ENCODE measurements at places on chromosomes 1 and 21.
A peak's percentile ranks its signal among the peaks of the same experiment; 100 is the strongest.

- DNase-seq: peak; percentile 70
Observed at GRCh38 chr1:243596431-243597062, 253.5 kb downstream of the AKT3 start.

DNA sequence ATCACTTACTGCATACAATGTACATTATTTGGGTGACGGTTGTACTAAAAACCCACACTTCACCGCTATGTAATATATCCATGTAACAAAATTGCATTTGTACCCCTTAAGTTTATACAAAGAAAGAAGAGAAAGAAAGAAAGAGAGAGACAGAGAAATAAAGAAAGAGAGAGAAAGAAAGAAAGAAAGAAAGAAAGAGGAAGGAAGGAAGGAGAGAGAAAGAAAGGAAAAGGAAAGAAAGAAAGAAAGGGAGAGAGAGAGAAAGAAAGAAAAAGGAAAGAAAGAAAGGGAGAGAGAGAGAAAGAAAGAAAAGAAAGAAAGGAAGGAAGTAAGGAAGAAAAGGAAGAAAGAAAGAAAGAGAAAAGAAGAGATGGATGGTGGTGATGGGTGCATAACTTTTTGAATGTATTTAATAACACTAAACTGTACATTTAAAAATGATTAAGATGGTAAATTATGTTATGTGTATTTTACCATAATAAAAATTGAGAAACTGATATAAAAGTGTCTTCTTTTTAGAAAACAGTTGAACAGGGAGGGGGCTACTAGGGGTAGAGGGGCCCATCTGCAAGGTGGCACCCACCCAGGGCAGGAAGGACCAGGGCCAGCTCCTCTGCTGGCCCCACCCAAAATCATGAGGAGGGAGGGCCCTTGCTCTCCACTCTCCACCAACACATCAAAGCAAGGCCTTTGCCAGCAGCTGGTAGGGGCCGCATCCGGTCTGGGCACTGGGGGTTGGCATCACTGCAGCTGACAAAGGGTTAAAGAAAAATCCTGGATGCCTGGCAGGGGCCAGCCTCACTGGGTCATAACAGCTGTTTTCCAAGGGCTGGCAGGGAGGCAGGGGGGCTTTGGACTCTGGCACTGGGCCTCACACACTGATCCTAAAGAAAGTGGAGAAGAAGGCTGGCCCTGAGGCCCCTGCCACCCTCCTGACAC is 153.9 kb upstream of the EDN2 start:
- DNase-seq: no peak

DNA sequence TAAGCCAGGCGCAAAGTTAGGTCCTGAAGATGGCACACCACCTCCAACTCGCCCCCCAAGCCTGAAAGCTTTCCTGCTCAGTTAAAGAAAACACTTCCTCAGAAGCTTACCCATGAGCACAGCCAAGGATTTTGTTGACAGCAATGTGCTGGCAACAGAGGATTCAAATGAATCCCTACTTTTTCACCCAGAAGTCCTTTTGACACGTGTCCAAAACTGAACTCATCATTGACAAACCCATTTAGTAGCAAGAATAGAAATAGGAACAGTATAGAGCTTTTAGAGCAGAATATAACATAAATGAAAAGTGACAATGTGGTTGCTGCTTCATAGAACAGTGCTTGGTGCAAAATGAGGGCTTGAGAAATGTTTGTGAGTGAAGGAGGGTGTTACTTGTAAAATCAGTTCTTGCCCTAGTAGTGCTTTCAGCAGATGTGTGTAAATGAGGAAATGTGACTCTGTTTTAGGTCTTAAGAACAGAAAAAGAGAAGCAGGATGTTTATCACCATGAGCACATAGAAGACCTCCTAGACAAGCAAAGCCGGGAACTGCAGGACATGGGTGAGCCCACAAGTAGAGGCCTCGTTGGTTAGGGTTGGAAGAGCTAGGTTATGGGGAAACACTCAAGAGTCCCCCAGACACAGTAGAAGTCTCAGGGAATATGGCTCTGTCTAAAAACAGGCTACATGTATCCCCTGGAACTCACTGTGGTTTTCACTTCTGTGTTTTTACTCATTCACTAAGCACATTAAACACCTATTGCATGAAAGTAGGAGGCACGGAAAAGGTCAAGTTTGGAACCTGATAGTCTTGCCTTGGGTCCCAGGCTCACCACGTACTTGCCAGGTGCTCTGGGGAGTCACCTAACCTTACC is 48.6 kb upstream of the TMEM125 start:
- DNase-seq: no peak

GRCh38 chr1:185351734-185352466 is 34.9 kb upstream of the IVNS1ABP start:
- no peak for DNase-seq

- DNase-seq: no peak
Observed at GRCh38 chr1:112938210-112938609, 17.8 kb downstream of the SLC16A1 start.

GRCh38 chr1:52305417-52306226 is 60.4 kb downstream of the CC2D1B start:
- DNase-seq: no peak

- no peak for DNase-seq
Observed at GRCh38 chr21:42548687-42549406, 35.2 kb downstream of the SLC37A1 start.

GRCh38 chr21:19850157-19850556 is 1148.1 kb upstream of the NCAM2 start:
- no peak for DNase-seq

DNA sequence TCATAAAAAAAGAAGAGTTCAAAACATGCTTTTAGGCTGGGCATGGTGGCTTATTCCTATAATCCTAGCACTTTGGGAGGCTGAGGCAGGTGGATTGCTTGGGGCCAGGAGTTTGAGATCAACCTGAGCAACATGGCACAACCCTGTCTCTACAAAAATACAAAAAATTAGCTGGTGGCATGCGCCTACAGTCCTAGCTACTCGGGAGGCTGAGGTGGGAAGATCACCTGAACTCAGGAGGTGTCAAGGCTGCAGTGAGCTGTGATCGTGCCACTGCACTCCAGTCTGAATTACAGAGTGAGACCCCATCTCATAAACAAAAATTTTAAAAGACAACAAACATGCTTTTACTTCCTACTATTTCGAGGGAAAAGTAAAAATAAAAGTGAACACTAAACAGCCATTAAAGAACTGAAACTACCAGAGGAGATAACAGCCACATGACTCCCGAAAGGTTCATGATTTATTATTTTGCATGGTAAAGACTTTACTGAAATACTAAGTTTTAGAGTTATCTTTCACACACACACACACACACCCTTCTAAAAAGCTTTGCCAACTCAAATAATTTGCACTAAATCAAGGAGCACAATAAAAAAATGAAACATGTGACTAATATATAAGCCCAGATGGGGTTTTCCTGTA is 48.1 kb downstream of the USP1 start:
- DNase-seq: no peak

- no peak for DNase-seq
Observed at GRCh38 chr1:23215291-23215690, 2.0 kb downstream of the HTR1D start.

- DNase-seq: no peak
Observed at GRCh38 chr1:210374600-210374953, 45.9 kb downstream of the HHAT start.

DNA sequence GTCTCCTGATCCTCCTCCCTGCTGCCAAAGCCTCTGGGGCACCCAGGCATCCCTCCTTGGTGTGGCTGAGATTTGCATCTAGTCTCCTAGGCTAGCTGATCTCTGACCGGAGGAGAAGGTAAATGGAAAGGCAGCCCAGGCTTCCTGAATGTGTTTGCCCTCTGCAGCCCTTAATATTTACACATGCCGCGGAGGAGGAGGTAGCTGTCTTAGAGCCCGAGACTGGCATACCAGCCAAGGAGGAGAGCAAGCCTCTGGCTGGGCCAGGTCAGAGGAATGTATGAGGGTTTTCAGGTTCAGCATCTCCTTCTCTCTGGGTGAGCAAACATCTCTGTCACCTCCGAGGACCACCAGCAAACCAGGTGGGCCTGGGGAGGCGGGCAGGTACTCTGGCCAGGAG is 86.0 kb upstream of the GRIK3 start:
- no peak for DNase-seq

GRCh38 chr1:7558041-7558461 is 213.0 kb upstream of the VAMP3 start:
- no peak for DNase-seq

- DNase-seq: peak; percentile 76
Observed at GRCh38 chr1:224427346-224427745, 7.3 kb downstream of the WDR26 start.

DNA sequence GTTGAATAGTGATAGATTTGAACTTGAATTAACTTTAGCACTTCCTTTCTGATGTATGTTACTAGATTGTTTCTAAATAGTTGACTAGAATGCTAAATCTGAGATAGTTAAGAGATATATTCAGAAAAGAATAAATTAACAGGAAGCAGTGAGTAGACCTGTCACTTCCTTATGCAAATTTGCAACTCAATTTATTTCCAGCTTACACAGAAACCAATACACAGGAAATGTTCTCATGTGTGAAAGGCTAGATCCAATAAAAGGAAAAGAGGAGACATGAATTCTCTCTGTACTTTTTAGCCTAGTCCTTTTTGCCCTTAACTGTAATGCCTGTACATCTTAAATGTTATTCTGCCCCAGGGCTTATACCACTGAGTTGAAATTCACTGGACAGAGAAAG is 522.3 kb downstream of the COL11A1 start:
- no peak for DNase-seq

GRCh38 chr1:113759333-113760101 is at the start of gene PHTF1:
Gene PHTF1 (minus strand): TSS chr1:113759486. CDS start chr1:113758703, 783 bp downstream.
- DNase-seq: peak; percentile 84

- DNase-seq: no peak
Observed at GRCh38 chr1:217553949-217554509, 76.9 kb downstream of the GPATCH2 start.

GRCh38 chr1:9404117-9404914 is 111.6 kb downstream of the SPSB1 start:
- DNase-seq: no peak

GRCh38 chr21:27260728-27261127 is 293.8 kb upstream of the ADAMTS5 start:
- DNase-seq: no peak

DNA sequence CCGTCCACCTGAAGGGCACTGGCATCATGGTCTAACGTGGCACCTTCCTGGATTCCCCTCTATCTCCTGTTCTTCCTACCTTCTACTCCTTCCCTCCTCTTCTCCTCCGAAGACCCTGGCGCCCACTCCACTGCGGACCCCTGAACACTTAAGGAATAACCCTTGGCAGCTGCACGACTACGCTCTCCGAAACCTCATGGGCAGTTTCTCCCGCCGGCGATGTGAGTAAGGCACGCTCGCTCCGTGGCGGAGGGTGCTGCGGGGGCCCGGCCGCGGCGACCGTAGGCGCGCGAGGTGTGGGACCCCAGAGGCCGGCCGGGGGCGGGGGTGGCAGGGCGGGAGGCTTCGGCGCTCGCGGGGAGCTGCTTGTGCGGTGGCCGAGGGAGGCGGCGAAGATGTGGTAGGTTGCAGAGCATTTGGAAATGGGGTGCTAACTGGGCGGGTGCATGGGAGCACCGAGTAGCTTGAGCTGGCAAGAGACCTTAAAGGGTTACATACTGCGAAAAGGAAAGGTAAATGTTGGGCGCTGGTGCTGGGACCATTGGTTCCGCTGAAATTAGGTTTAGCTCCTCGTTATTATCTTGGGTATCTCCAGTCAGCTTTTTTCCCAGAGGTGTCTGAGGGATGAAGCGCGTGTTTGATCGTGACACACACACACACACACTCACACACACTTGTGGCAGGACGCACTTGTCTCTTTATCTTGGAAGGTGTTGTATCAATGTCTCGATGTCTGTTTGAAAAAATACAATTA is 876 bp downstream of the LRRC7 start:
- no peak for DNase-seq

DNA sequence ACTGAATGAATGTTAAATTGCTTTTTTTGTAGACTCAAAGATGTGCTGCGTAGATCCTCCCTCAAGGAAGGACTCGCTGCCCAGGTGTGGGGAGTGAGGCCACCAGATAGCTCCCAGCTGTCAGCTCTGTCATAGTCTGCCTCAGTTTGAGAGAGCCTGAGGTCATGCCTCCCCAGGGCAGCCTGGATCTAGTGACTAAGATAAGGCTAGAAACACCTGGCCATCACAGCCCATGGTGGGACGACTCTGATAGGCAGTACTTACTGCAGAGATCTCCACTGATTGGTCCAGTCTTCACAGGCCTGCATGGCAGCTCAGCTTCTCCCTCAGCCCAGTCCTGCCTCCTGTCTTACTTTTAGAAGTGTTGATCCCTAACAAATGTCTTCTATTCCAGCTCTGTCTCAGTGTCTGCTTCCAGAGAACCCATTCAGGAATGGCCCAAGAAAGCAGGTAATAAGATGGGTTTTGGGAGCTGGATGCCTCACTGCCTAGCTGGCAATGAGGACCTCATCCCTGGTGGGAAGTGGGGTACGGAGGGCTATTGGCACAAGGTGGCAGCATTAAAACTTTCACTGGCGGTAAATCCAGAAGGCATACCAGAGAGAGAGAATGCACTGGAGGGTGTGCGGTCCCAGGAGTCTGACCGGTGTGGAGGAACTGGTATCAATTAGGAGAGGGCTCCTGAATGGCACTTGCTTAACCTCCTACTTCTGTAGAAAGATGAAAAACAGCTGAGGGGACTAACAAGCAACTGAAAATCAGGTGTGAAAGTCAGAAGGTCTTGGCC is 55.3 kb upstream of the GPR37L1 start:
- no peak for DNase-seq

GRCh38 chr1:172952516-172952915 is 98.2 kb downstream of the TNFSF18 start:
- DNase-seq: no peak

DNA sequence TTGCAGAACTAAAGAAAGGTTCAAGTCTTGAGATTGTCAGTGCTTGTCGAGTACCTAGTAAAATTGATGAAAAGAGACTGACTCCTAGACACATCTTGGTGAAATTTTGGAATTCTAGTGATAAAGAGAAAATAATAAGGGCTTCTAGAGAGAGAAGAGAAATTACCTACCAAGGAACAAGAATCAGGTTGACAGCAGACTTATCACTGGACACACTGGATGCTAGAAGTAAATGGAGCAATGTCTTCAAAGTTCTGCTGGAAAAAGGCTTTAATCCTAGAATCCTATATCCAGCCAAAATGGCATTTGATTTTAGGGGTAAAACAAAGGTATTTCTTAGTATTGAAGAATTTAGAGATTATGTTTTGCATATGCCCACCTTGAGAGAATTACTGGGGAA is 16.3 kb downstream of the L1TD1 start:
- no peak for DNase-seq

- peak; percentile 18 for DNase-seq
Observed at GRCh38 chr21:43864313-43864961, 586 bp upstream of the AGPAT3 start.
